ENCODE measurements at places on chromosomes 7 and 10. TPM values are rescaled to one million over a fixed set of nuclear protein-coding genes. Genes with fewer than 3 reads are reported as not detected.

GRCh38 chr10:78578929-78579328 lies 489.8 kb upstream of the ZMIZ1 start:
- H3K4me1 ChIP-seq = peaks cover 4% of the 10 kb centered on the region
- no peaks in the 10 kb centered on the region for H3K27me3 ChIP-seq
- DNase-seq = no peak
- no peaks in the 10 kb centered on the region for H3K36me3 ChIP-seq
- no peak overlapping the region for H3K27ac ChIP-seq
- H3K4me3 ChIP-seq = no peak overlapping the region

- H3K27ac ChIP-seq = no peak overlapping the region
- no peak overlapping the region for H3K4me3 ChIP-seq
- no peak for DNase-seq
- no peaks in the 10 kb centered on the region for H3K4me1 ChIP-seq
- H3K36me3 ChIP-seq = no peaks in the 10 kb centered on the region
Measured at GRCh38 chr10:34549001-34549400, 266.1 kb downstream of the PARD3 start.

GRCh38 chr7:19464241-19464640 lies 244.6 kb downstream of the POLR1F start:
- H3K4me3 ChIP-seq = no peak overlapping the region
- H3K36me3 ChIP-seq = no peaks in the 10 kb centered on the region
- DNase-seq = no peak
- H3K27ac ChIP-seq = no peak overlapping the region

DNA sequence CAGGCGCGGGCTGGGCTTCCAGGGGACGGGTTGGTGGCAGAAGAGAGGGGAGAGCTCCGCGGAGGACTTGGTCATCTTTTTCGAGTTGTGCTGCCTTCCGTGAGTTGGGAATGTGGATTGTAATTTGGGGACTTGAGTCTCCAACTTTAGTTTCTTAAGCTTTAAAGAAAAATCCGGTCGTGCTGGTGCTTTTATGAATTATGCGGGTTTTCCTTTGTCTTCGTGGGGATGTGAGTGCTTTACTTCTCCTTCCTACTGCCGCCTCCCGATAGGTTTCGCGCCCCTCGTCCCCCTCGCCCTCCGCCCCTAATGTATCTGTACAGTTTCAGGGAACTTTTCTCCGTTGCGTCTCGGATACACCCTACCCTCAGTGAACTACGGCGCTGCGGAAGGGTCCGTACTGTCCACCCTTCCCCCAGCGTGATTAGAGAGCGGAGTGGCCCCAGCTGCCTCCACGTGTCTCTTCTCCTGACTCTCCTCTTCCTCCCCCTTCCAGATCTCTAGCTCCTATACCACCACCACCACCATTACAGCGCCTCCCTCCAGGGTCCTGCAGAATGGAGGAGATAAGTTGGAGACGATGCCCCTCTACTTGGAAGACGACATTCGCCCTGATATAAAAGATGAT lies 649 bp downstream of the SCD start:
- no peaks in the 10 kb centered on the region for H3K36me3 ChIP-seq
- H3K27me3 ChIP-seq = no peaks in the 10 kb centered on the region
- no peak for DNase-seq
- H3K4me3 ChIP-seq = peak overlapping the region; percentile 4
- H3K4me1 ChIP-seq = peaks cover 15% of the 10 kb centered on the region
- no peak overlapping the region for H3K27ac ChIP-seq

DNA sequence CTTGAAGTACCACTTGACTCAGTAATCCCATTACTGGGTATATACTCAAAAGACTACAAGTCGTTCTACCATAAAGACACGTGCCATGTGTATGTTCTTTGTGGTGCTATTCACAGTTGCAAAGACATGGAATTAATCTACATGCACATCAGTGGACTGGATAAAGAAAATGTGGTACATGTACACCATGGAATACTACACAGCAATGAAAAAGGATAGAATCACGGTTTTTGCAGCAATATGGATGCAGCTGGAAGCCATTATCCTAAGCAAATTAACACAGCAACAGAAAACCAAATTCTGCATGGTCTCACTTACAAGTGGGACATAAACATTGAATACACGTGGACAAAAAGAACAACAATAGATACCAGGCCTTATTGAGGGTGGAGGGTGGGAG lies 583.4 kb upstream of the CELF2 start:
- H3K27ac ChIP-seq = no peak overlapping the region
- no peak overlapping the region for H3K4me3 ChIP-seq
- H3K4me1 ChIP-seq = no peaks in the 10 kb centered on the region
- no peak for DNase-seq
- H3K27me3 ChIP-seq = no peaks in the 10 kb centered on the region
- no peaks in the 10 kb centered on the region for H3K36me3 ChIP-seq

GRCh38 chr7:135808206-135808605 lies 59.6 kb upstream of the FAM180A start:
- peak overlapping the region; percentile 63 for H3K27ac ChIP-seq
- H3K4me3 ChIP-seq = no peak overlapping the region
- peak; percentile 47 for DNase-seq
- H3K4me1 ChIP-seq = peaks cover 27% of the 10 kb centered on the region

DNA sequence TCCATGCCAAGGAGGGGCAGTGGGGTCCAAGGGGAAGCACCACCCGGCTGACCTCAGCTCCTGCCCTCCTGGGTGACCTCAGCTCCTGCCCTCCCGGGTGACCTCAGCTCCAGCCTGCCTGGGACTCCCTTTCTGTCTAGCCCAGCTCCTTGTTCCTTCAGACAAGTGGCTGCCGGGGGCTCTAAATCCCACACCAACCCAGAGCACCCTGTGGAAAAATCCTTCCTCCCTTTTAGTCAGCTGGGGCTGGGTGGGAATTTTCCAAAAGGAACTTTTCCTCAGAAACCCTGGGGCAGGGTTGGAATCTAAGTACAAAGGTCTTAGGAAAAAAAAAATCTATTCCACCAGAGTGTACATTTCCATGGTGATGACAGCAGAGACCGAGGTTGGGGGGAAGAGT lies 36.3 kb downstream of the AKR1B1 start:
- no peak for DNase-seq
- H3K36me3 ChIP-seq = no peaks in the 10 kb centered on the region
- H3K27ac ChIP-seq = no peak overlapping the region
- no peaks in the 10 kb centered on the region for H3K27me3 ChIP-seq
- H3K4me1 ChIP-seq = no peaks in the 10 kb centered on the region

GRCh38 chr7:157820796-157821195 lies 484.0 kb downstream of the DNAJB6 start:
- H3K4me1 ChIP-seq = no peaks in the 10 kb centered on the region
- H3K36me3 ChIP-seq = no peaks in the 10 kb centered on the region
- no peak overlapping the region for H3K27ac ChIP-seq
- H3K4me3 ChIP-seq = no peak overlapping the region
- DNase-seq = no peak

DNA sequence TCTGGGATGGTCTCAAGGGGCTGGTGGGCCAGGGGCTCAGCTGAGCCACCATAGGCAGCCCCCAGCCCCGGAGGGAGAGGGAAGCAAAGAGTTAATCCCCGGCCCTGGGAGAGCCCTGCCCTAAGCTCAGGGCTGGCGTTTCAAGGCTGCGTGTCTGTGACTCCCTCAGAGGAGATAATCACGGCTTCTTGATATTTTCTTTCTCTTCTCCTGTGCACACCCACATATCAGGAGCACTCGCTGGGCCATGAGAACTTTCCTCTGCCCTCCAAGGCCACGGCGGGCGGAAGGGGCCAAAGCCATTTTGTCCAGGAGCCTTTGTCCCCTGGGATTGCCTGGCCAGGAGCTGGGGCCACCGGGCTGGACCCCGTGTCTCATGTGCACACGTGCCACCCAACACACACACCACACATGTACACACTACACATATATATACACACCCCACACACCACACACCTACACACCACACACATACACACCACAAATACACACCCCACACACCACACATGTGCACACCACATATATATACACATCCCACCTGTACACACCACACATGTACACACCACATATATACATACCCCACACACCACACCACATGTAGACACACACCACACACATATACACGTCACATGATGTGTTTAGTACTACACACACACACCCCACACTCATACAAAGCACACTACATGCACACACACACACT lies 16.9 kb downstream of the VENTX start:
- no peak for DNase-seq
- H3K4me3 ChIP-seq = no peak overlapping the region
- peaks cover 23% of the 10 kb centered on the region for H3K4me1 ChIP-seq
- H3K27me3 ChIP-seq = no peaks in the 10 kb centered on the region
- H3K27ac ChIP-seq = no peak overlapping the region

GRCh38 chr10:86436963-86437362 lies 70.4 kb upstream of the GRID1 start:
- DNase-seq = no peak
- no peak overlapping the region for H3K27ac ChIP-seq
- peaks cover 23% of the 10 kb centered on the region for H3K36me3 ChIP-seq

GRCh38 chr10:83127942-83128575 lies 1011.2 kb upstream of the GHITM start:
- no peak overlapping the region for H3K4me3 ChIP-seq
- H3K36me3 ChIP-seq = no peaks in the 10 kb centered on the region
- H3K27ac ChIP-seq = no peak overlapping the region

GRCh38 chr10:67296926-67297325 lies 371.1 kb downstream of the LRRTM3 start:
- H3K27me3 ChIP-seq = no peaks in the 10 kb centered on the region
- no peak overlapping the region for H3K4me3 ChIP-seq
- no peak overlapping the region for H3K27ac ChIP-seq
- no peaks in the 10 kb centered on the region for H3K36me3 ChIP-seq

DNA sequence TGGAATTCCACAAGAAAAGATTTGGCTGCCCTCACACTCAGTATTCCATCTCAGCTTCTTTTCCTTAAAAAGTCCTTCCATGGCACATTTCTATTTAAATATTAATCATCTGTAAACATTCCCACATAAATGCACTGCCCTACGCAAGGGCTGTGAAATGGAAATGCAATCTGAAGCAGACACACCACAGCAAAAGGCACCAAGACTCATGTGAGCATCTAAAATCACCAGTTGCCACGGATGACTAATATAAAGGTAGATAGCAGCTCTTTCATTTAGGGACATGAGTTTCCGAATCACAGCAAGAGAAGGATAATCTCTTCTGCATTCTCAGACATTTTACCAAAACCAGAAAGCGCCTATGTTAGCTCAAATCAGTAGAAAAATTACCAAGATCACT lies 31.6 kb downstream of the COA1 start:
- H3K36me3 ChIP-seq = no peaks in the 10 kb centered on the region
- no peak overlapping the region for H3K4me3 ChIP-seq
- no peak for DNase-seq
- H3K27ac ChIP-seq = no peak overlapping the region
- no peaks in the 10 kb centered on the region for H3K27me3 ChIP-seq

DNA sequence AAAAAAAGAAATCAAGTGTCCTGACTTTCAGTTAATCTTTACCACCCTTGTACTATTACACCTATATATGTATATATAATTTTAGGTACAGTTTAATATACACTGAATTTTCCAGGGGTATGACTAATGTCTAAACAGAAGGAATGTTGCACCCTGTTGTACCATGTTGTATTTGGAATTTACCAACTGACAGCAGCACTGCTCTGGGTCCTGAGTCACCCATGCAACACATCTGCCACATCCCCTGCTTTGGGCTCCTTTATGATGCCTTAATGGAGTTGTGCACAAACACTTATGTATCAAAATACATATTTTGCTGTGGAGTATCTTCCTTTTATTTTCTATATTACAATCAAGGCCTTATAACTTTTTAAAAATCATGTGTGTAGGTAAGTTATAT lies 21.2 kb downstream of the YAE1 start:
- H3K36me3 ChIP-seq = no peaks in the 10 kb centered on the region
- H3K27ac ChIP-seq = no peak overlapping the region
- no peaks in the 10 kb centered on the region for H3K27me3 ChIP-seq
- no peak for DNase-seq

DNA sequence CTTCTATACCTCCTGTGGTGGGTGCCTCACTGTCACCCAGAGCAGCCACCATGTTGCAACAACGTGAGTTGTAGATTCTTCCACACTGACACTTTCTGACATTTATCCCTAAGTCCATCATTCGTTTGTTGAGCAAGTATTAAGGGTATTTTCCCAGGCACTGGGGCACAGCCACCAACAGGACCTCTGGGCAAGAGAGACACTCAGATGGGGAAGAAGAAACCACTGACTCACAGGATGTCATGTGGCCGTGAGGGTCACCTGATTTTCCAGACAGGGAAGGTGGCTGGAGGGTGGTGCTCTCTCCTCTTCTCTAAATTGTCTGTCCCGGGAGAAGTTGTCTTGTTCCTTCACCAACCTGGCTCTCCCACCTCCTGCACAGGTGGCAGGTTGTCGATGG lies 51.7 kb upstream of the PPIF start:
- peaks cover 94% of the 10 kb centered on the region for H3K36me3 ChIP-seq
- no peak overlapping the region for H3K27ac ChIP-seq
- no peak overlapping the region for H3K4me3 ChIP-seq
- no peak for DNase-seq
- no peaks in the 10 kb centered on the region for H3K27me3 ChIP-seq

GRCh38 chr10:62631241-62631640 lies 173.3 kb upstream of the ADO start:
- peaks cover under 1% of the 10 kb centered on the region for H3K4me1 ChIP-seq
- no peak for DNase-seq
- H3K27ac ChIP-seq = no peak overlapping the region
- no peaks in the 10 kb centered on the region for H3K36me3 ChIP-seq

DNA sequence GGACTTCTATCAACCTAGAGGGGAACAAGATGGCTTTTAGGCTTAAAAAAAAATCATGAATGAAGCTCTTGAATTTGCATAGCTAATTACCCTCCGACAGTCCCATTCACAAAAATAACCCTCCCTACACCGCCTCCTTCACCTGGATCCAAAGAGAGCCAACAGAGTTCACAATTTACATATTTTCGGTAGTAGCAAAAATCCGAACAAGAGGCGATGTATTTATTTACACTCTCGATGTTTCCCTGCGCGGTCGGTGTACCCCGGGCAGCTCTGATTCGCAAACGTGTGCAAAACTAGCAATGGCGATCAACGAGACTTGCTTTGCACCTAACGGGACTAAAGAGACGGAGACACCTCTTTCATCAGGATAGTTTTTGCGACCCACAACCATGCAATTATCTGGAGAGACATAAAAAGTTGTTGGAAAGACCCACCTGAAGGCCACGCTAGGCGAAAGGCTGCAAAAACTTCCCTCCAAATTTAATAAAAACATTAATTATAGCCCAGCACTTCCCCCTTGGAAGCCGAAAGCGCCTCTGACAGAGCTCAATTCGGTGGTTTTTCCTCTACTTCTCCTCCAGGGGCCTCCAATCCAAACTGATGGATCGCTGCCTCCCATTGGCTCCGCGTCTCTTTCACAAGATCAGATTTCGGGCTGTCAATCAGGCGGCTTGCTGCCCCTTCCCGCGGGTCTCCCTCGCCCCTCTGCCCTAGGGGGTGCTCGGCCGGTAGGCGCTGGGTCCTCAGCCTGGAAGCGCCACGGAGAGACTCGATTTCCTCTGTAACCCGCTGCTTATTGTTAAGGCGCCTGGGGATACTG lies at the start of gene ETV1:
Gene ETV1 (minus strand): TSS at position 541 of the 823 bp plus-strand sequence. CDS start 614 bp downstream, outside the sequence.
- H3K4me1 ChIP-seq = peaks cover 5% of the 10 kb centered on the region
- peak within 1 kb of the TSS; percentile 80 for H3K27ac ChIP-seq
- peak within 1 kb of the TSS; percentile 62 for H3K4me3 ChIP-seq
- H3K27me3 ChIP-seq = no peaks in the 10 kb centered on the region

IFIT1B gene
- not detected for total RNA-seq

ATP5MK gene
- 274 TPM for total RNA-seq

LBX1 gene
- not detected for total RNA-seq

C10orf143 gene
- 5.0 TPM for total RNA-seq

C10orf67 gene
- total RNA-seq = 0.13 TPM

NEUROD6 gene
- total RNA-seq = not detected
